ENCODE measurements at places on chromosomes 7 and 10.
A peak's percentile ranks its signal among the peaks of the same experiment; 100 is the strongest.

GRCh38 chr7:157250605-157251228, 86.1 kb upstream of the DNAJB6 start:
- DNase-seq: peak; percentile 51

DNA sequence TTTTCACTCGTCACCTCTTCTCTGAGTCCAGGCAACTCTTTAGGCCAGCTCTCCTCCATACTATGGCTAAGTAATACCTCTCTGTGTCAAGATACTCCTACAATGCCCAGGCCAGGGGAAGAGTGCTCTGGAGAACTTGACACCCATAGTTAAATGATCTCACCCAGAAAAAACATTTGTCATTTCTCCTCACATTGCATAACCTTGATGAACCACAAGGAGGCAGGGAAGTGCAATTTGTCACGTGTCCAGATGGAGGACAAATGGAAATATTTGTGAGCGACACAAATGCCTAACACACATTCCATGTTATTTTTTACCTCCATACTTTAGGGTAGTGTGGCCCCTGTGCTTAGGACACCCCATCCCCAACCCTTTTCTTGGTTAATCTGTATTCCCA, 78.3 kb downstream of the HTR7 start:
- DNase-seq: no peak

DNA sequence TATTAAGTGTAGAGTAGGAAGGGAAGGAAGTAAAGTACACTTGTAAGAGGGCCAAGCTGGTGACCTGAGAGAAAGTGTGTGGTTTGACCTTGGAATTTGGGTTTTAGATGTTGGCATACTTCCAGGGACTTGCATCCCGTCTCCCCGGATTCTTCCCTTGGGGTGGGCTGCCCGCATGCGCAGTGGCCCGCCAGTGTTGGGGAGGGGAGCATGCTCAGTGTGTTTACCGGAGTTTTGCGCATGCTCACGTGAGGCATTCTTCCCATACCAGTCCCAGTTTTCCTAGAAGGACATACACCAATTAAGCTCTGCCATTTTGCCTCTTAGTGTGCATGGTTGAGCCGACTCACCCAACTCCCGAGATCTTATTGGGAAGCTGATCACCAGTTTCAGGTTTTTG, 9.4 kb downstream of the PDSS1 start:
- DNase-seq: no peak

- peak; percentile 45 for DNase-seq
Observed at GRCh38 chr10:91758303-91759146, 39.7 kb upstream of the TNKS2 start.

- DNase-seq: no peak
Observed at GRCh38 chr10:63553473-63553872, 32.3 kb downstream of the REEP3 start.

DNA sequence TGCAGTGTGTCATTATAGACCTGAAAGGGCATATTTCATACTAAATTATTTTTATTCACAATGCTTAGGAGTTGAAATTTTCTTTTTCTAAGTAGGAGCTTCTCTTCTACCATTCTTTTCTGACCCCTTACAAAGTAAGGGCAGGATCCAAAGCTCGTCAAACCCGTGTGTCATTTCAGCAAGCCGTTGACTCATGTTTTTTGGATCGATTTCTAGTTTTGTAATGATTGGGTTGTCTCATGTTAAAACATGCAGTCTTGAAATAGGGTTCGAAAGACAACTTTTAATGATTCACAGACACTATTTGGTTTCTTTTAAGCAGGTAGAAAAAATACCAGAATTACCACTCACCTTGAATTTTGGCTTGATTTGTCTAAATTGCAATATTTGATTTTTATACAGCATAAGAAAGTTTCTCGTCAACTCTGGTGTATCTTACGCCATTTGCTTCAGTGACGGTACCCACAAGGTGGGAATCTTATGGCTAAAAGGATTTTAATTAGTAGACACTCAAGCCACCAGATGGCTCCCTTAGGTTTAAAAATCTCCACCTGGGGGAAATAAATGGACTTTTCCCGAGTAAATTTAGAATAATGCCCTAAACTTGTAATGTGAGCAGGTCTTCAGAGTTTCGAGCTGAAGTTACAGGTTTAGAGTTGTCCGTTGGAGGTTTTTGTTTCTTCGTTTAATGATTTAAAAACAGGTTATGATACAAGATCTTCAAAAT, 283.4 kb downstream of the CCDC3 start:
- DNase-seq: no peak

GRCh38 chr7:1432411-1433082, 26.7 kb downstream of the MICALL2 start:
- DNase-seq: peak; percentile 71

- DNase-seq: no peak
Observed at GRCh38 chr7:18831943-18832342, 285.5 kb downstream of the TWIST1 start.
